ENCODE measurements at places on chromosomes 1 and 21.
A peak's percentile ranks its signal among the peaks of the same experiment; 100 is the strongest.

DNA sequence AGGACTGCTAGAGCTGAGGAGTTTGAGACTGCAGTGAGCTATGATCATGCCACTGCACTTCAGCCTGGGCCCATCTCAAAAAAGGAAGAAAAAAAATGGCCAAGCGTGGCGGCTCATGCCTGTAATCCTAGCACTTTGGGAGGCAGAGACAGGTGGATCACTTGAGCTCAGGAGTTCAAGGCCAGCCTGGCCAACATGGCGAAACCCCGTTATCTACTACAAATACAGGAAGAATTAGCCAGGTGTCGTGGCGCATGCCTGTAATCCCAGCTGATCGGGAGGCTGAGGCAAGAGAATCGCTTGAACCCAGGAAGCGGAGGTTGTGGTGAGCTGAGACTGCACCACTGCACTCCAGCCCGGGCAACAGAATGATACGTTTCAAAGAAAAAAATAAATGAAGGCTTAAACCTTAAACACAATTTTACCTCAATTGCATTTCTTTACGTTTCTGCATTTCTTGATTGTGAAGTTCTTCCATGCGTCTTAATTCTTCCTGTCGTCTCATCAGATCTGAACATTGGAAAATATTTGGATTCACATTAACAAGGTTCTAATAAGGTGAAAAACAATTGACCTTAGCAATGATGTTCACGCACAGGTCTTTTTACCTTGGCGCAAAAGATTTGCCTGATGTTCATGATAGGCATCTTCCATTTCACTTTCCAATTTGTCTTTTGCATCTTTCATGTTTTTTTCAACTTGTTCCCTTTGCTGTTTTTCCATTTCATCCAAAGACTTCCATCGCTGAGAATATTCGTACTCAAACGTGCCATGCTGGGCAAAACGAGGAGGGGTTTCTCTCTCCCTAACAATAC, 4.2 kb downstream of the SFPQ start:
- H3K36me3 ChIP-seq, result peaks cover 79% of the 10 kb centered on the region
- no peak overlapping the region for H3K27ac ChIP-seq
- DNase-seq, result no peak
- no peaks in the 10 kb centered on the region for H3K27me3 ChIP-seq
- H3K4me3 ChIP-seq, result no peak overlapping the region

DNA sequence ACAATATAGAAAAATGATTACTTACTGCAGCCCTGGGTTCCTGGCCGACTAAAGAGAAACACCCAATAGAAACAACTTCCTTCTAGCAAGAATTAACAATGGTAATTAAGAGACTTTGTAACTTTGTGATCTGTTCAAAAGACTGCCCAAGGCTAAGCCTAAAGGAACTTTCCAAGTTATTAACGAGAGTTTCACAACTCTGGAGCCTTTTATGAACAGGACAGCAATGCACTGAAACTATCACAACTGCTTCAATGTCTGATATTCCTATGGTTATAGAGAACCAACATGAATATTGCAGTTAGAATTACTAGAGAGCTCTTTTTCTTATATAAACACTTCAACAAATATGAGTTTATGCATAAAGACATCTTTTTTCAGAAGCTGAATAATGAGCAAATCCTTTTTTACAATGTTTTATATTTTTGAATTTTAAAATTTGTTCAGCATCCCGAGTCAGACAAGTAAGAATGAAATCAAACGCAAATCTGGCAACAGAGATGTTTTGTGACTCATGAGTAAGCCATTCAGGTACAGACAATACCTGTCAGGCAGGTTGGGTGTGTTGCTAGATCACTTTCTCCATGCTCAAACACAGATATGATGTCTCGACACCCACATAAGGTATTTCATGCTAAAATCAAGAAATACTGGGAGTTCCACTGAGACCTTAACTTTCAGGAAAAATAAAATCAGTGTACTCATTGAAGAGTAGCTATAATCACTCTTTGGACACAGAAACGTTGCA, 22.2 kb upstream of the KCNJ15 start:
- no peak for DNase-seq
- no peaks in the 10 kb centered on the region for H3K4me1 ChIP-seq
- H3K27ac ChIP-seq, result no peak overlapping the region
- H3K27me3 ChIP-seq, result no peaks in the 10 kb centered on the region
- H3K4me3 ChIP-seq, result no peak overlapping the region
- no peaks in the 10 kb centered on the region for H3K36me3 ChIP-seq

DNA sequence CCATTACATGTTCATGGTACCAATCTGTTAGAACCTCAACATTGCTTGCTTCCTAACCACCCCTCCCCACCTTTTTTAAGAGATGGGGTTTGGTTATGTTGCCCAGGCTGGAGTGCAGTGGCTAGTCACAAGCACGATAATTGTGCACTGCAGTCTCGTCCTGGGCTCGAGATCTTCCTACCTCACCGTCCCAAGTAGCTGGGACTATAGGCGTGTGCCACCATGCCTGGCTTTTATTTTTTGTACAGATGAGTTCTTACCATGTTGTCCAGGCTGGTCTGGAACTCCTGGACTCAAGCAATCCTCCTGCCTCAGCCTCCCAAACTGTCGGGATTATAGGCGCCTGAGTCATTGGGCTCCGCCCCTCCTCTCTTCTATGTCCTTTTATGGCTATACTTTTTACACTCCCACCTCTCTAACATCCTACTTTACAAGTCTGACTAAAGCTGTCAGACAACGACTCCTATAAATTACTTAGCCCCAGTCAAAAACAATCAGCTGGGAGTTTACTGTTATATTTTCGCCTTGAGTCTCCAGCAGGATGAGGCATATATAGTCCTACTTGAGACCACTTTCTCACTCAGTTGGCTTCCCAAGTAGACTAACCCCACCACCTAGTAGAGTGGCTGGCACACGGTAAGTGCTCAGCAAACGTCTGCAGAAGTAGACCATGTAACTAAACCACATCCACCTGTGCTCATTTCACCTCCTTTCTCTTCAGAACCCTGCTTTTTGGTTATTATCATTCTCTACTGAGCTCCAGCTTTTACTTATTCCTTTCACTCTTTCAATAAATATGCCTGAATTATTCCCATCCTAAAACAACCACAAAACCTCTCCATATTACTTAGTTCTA, 13.8 kb downstream of the ENSA start:
- peak overlapping the region; percentile 42 for H3K27ac ChIP-seq
- H3K36me3 ChIP-seq, result peaks cover 9% of the 10 kb centered on the region
- DNase-seq, result no peak
- H3K4me3 ChIP-seq, result no peak overlapping the region
- no peaks in the 10 kb centered on the region for H3K27me3 ChIP-seq
- peaks cover 57% of the 10 kb centered on the region for H3K4me1 ChIP-seq

GRCh38 chr1:80278936-80279335, 1272.4 kb upstream of the ADGRL4 start:
- no peaks in the 10 kb centered on the region for H3K27me3 ChIP-seq
- DNase-seq, result no peak
- H3K27ac ChIP-seq, result no peak overlapping the region
- no peak overlapping the region for H3K4me3 ChIP-seq
- no peaks in the 10 kb centered on the region for H3K36me3 ChIP-seq

- no peaks in the 10 kb centered on the region for H3K27me3 ChIP-seq
- H3K4me3 ChIP-seq, result no peak overlapping the region
- H3K4me1 ChIP-seq, result no peaks in the 10 kb centered on the region
- no peak for DNase-seq
- H3K36me3 ChIP-seq, result no peaks in the 10 kb centered on the region
- no peak overlapping the region for H3K27ac ChIP-seq
These were observed 88.9 kb downstream of the COL24A1 start for GRCh38 chr1:86067626-86068025.

DNA sequence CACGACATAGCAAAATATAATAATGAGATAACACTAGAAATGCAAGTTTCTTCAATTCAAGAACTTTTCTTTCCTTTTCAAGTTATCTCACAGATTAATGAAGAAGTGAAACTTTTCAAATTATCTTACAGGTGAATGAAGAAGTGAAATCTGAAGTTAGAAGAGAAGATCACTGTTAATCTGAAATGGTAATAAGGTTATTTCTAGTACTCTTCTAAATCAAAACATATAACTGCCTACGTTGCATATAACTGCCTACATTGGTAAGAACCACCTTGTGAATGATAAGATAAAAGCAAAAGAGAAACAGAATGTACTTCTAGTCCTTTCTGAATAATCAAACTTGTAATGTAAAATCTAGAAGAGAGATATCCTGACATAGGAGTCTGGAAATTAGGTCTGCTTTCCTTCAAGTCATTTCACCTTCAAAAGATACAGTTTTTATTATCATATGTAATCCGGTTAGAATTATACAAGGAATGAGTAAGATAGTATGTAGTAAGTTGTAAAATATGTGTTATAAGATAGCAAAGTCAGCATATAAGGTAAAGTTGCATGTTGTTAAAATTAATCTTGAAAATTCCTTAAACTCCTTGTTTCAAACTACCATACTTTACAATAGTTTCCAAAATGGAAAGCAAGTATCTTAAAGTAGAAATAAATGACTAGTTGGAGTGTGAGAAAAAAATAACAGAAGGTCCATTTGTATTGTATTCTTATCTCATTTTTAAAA, 522.4 kb upstream of the ZRANB2 start:
- H3K27ac ChIP-seq, result no peak overlapping the region
- H3K36me3 ChIP-seq, result no peaks in the 10 kb centered on the region
- no peaks in the 10 kb centered on the region for H3K27me3 ChIP-seq
- no peak overlapping the region for H3K4me3 ChIP-seq

DNA sequence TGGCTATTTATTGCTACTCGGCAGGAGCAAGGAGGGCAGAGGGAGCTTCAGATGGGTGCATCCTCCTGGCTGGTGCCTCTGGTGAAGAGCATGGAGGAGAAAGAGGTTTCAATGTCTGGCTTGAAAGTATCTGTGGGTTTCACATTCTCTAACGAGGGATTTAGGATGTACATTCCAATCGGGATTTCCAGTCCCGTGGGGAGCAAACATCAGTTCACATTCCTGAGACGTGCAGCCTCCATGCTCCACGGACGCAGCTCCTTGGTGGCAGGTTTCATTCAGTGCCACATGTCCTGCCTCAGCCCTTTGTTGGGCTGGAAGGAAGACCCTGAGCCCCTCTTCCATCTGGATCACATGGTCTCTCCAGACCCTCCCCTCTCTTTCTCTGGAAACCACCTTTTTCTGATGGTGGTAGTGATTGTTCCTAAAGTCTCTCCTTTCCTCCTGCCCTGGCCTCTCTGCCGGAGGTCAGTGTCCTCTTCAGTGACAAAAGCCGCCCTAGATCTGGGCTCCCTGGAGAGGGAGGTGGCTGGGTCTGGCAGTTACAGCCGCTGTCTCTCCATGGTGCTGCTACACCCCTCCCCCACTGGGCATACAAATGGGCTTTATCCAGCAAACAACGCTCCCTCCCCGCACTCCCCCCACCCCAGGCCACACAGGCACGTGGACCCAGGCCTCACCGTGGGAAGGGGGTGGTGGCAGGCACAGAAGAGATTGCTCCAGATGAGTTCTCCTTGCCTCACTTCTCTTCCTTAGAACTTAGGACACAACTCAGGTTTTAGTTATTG, 826 bp upstream of the CA14 start:
- peak overlapping the region; percentile 73 for H3K27ac ChIP-seq
- no peaks in the 10 kb centered on the region for H3K36me3 ChIP-seq
- H3K27me3 ChIP-seq, result no peaks in the 10 kb centered on the region
- peaks cover 40% of the 10 kb centered on the region for H3K4me1 ChIP-seq

- H3K27me3 ChIP-seq, result no peaks in the 10 kb centered on the region
- no peaks in the 10 kb centered on the region for H3K4me1 ChIP-seq
- no peak overlapping the region for H3K4me3 ChIP-seq
- H3K36me3 ChIP-seq, result no peaks in the 10 kb centered on the region
- no peak overlapping the region for H3K27ac ChIP-seq
These were observed 43.7 kb upstream of the KANK4 start for GRCh38 chr1:62362926-62363325.

DNA sequence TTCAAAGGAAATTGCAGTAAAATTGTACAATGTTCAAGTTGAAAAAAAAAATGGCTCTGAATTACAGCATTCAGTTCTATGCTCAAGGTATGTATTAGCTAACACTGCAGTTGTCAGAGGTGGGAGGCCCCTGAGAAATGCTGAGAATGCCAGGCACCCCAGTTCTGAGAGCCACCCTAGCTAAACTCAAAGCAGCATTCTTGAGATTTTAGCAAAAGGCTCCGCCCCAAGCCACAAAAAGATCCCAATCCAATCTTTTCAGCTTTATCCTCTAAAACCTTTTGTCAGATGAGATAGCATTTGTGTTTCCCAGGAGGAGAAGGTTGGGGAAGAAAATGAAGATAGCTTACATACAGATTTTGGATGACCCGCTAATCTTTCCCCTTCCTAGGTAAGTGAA, 68.8 kb downstream of the SMYD2 start:
- H3K27ac ChIP-seq, result no peak overlapping the region
- no peaks in the 10 kb centered on the region for H3K36me3 ChIP-seq
- no peak for DNase-seq
- H3K27me3 ChIP-seq, result no peaks in the 10 kb centered on the region

GRCh38 chr1:62823556-62823955, 39.6 kb downstream of the ATG4C start:
- no peak overlapping the region for H3K27ac ChIP-seq
- H3K4me3 ChIP-seq, result no peak overlapping the region
- DNase-seq, result no peak
- no peaks in the 10 kb centered on the region for H3K27me3 ChIP-seq
- H3K36me3 ChIP-seq, result peaks cover 5% of the 10 kb centered on the region
- H3K4me1 ChIP-seq, result no peaks in the 10 kb centered on the region

DNA sequence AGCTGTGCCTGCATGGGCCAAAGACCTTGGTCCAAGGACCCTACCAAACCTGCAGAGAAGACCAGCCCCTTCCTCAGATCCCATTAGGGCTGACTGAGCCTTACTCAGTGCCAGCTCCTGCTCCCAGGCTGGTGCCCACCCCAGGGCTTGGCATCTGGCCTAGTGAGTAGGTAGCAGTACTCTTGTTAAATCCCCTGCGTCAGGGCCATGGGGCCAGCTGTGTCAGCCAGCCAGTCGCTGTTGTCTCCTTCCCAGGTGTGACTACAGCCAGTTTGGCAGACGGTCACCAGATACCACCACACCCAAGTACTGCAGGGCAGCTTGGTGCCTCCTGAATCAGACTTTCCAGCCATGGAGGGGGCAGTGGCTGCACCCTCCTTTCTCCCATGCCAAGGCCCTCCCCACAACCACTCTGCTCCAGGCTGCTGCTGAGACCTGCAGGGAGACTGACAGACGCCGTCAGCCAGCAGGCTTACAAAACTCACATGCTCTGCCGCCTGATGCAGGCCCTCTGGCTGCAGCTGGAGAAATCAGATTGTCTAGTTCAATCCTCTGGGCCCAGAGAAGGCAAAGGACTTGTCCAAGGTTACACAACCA, 3.0 kb downstream of the TENT5B start:
- no peak overlapping the region for H3K4me3 ChIP-seq
- H3K36me3 ChIP-seq, result peaks cover 5% of the 10 kb centered on the region
- peak overlapping the region; percentile 91 for H3K27ac ChIP-seq
- H3K4me1 ChIP-seq, result no peaks in the 10 kb centered on the region
- no peak for DNase-seq

DNA sequence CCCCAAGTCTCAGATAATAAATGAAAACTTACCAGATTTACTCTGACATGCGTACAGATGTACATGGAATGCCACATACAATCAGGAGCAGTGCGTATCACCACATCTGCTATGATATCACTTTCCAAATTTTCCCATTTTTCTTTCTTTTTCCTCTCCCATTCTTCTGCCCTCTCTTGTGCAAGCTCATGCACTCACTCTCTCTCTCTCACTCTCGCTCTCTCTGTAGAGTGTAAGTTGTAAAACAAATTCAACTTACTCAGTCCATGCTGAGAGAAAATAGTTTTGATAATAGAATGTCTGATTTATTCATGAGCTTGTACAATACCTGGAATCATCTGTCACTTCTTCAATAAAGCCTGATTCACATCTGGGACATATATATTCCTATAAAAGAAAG, 35.3 kb downstream of the RNF115 start:
- H3K27ac ChIP-seq, result no peak overlapping the region
- H3K4me1 ChIP-seq, result no peaks in the 10 kb centered on the region
- DNase-seq, result no peak
- H3K4me3 ChIP-seq, result no peak overlapping the region

Measured in right atrium auricular region (tissue), 2 donors.